ENCODE measurements at places on chromosomes 3 and 15.
A peak's percentile ranks its signal among the peaks of the same experiment; 100 is the strongest.

- DNase-seq = no peak
Measured at GRCh38 chr3:188283347-188283746, 129.4 kb downstream of the LPP start.

- DNase-seq = no peak
Measured at GRCh38 chr3:55480911-55481743, 6.0 kb downstream of the WNT5A start.

- DNase-seq = peak; percentile 60
Measured at GRCh38 chr15:74782259-74783071, 585 bp downstream of the CSK start.

- no peak for DNase-seq
Measured at GRCh38 chr3:114380233-114380651, 86.4 kb downstream of the TIGIT start.

DNA sequence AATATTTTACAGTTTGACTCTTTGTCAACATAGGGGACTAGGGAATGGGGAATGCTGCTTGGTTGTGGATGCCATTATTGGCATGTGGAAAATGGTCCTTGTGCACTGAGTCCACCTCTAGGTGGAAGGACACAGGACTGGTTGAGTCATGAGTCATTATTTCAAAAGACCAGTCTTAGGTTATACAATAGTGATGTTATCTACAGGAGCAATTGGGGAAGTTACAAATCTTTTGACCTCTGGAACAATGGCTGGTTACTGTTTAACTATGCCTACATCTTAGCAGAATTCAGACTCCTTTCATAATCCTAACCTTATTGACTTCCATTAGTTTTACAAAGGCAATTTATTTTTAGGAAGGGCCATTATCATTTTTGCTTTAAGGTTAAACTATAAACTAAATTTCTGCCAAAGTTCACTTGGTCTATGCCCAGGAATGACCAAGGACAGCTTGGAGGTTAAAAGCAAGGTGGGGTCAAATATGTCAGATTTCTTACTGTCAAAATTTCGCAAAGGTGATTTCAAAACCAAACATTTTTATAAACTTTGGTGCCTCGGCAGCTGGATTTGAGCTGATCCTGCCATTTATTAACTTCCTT, 11.8 kb upstream of the CCR8 start:
- DNase-seq = no peak

- DNase-seq = no peak
Measured at GRCh38 chr3:21345382-21345976, 405.5 kb downstream of the ZNF385D start.

DNA sequence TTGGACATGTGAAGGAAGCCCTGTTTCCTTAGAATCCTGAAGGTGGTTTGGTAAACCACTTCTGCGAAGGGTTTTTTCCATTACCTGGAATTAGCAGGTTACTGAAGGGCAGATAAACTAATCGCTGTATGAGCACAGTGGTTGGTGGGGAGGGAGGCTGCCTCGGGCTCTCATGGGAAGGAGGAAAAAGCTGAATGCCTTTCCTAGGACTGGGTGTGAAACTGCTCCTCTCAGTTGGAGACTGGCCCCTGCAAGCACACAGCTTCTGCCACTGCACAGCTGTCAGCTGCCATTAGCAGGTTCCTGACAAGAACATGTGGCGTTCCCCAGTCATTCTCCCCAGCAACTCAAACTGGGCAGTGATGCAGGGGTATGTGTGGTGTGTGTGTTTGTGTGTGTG, 376.3 kb downstream of the GAP43 start:
- DNase-seq = no peak

GRCh38 chr3:98761643-98762229, 1.4 kb upstream of the ST3GAL6 start:
- peak; percentile 39 for DNase-seq

All from GM06990 (cell line).